HCT116 (cell line): ENCODE measurements at places on chromosomes 7 and 10.

GRCh38 chr7:10767771-10768170 lies 205.9 kb upstream of the PHF14 start:
- no peak overlapping the region for H3K27ac ChIP-seq
- H3K36me3 ChIP-seq, result no peaks in the 10 kb centered on the region
- H3K4me3 ChIP-seq, result no peak overlapping the region
- no peaks in the 10 kb centered on the region for H3K27me3 ChIP-seq
- no peak for DNase-seq
- no peaks in the 10 kb centered on the region for H3K4me1 ChIP-seq

DNA sequence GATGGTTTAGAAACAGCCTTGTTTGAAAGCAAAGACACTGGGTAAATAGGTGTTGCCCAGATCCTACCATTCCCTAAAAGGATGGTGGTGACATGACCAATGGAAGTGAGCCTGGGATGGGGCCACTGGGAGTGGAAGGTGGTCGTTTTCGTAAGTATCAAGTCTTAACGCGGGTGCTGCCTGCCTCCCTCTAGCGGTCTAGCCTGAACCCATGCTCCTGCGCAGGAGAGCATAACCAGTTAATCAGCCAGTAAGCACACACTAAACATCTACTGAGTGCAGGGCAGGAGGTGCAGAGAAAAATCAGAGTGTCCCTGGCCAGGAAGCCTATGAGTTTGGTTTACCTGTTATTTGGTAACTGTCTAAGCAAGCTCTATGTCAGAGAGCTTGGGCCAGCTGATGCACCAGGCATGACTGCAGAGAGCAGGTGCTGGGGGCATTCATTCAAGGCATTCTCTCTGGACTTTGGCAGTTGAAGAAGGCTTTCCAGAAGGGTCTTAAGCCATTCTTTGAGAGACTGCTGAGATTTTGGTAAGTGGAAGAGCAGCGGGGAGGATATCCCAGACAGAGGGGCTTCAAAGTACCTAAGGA lies 930 bp downstream of the GARIN1A start:
- peaks cover 2% of the 10 kb centered on the region; the same call in 1 of the 2 replicates for H3K4me1 ChIP-seq
- no peaks in the 10 kb centered on the region for H3K36me3 ChIP-seq
- H3K27me3 ChIP-seq, result no peaks in the 10 kb centered on the region; the same call in 1 of the 2 replicates
- H3K27ac ChIP-seq, result no peak overlapping the region

GRCh38 chr10:716821-717220 lies 27.4 kb upstream of the DIP2C start:
- no peaks in the 10 kb centered on the region for H3K4me1 ChIP-seq
- no peak for DNase-seq
- H3K4me3 ChIP-seq, result no peak overlapping the region
- H3K36me3 ChIP-seq, result no peaks in the 10 kb centered on the region

DNA sequence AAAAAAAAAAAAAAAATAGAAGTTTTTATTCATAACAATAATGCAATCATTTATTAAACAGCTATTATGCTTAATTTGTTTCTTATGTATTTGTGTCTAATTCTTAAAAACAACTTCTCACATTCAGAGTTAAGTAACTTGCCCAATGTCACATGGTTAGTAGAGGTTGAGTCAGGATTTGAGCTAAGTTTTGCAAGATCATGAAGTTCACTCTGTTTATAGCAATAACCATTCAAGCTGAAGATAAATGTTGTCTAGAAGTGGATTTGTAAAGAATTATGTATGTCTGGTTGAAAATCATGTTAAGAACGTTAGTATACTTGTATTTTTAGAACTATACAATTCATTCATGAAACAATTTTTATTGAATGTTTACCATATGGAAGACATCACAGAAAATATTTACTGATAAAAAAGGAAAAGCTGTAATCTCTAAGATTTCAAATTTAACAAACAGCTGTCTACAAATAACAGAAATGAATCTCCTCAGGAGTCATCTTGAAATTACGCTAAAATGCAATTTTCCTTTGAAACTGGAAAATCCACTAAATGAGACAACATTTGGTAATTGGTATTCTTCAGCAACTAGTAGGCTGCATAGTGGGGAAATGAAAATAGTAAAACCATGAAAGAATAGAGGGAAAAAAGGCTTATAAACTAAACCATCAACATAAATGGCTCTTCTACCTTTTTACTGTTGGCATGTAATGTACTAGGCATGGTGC lies 70.5 kb upstream of the AHR start:
- H3K27me3 ChIP-seq, result no peaks in the 10 kb centered on the region
- H3K36me3 ChIP-seq, result no peaks in the 10 kb centered on the region
- no peak overlapping the region for H3K4me3 ChIP-seq
- no peak overlapping the region for H3K27ac ChIP-seq
- DNase-seq, result no peak
- H3K4me1 ChIP-seq, result no peaks in the 10 kb centered on the region

GRCh38 chr10:133335246-133336117 lies 1.2 kb downstream of the CALY start:
- H3K36me3 ChIP-seq, result no peaks in the 10 kb centered on the region
- H3K27ac ChIP-seq, result no peak overlapping the region
- no peak for DNase-seq
- H3K4me3 ChIP-seq, result no peak overlapping the region
- H3K27me3 ChIP-seq, result no peaks in the 10 kb centered on the region

GRCh38 chr7:135169141-135169963 lies 1.2 kb downstream of the CYREN start:
- peaks cover 18% of the 10 kb centered on the region for H3K4me1 ChIP-seq
- peak overlapping the region; percentile 81 for H3K4me3 ChIP-seq
- H3K36me3 ChIP-seq, result peaks cover 7% of the 10 kb centered on the region; the same call in 1 of the 2 replicates
- peak; percentile 68 for DNase-seq
- H3K27me3 ChIP-seq, result no peaks in the 10 kb centered on the region

DNA sequence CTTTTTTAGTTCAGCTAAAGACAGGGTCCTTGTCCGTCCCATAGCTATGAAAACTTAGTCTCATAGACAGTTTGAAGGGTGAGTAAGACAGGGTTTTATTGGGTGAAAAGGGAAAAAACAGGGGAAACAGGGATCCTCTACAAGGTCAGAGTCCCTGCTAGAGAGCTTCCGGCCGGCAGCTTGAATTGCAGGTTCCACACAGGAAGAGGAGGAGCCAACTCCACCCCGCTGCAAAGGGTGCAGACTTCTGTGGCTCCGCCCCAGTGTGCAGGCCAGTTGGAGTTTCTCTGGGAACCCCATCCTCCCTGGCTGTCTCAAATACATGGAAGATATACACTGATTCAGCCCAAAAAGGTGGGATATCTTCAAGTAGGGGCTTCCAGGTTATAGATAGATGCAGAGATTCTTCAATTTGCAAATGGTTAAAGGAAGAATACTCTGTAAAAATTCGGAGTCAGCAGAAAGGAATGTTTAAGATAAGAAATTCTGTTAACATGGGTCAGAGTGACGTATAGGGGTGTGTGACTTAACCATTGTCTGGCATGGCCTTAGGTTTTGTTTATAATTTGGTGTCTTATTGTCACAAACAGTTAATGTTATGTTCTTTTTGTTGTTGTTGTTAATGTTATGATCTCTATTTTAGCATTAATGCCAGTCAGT lies 34.6 kb upstream of the HECW1 start:
- no peaks in the 10 kb centered on the region for H3K4me1 ChIP-seq
- peak; percentile 59 for DNase-seq
- peak overlapping the region; percentile 37 for H3K4me3 ChIP-seq
- H3K27me3 ChIP-seq, result no peaks in the 10 kb centered on the region

DNA sequence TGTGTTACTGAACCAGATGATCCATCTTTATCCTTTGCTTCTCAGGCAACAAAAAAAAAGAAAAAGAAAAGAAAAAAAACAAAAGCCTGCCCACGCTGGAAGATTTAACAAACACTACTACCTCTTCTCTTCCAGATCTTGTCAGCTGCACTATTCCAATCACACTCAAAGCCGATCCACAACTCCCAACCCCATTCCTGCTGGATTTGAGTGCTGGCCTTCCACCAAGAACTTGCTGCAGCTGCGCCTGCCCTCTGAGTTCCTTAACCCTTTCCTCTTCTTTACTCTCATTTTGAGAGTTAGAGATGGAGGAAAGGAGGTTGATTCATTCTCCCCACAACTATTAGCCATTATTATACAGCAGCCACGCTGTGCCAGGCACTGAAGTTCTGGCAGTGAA lies 16.0 kb upstream of the ITGA8 start:
- H3K27ac ChIP-seq, result no peak overlapping the region
- DNase-seq, result no peak
- no peaks in the 10 kb centered on the region for H3K27me3 ChIP-seq
- H3K36me3 ChIP-seq, result no peaks in the 10 kb centered on the region

DNA sequence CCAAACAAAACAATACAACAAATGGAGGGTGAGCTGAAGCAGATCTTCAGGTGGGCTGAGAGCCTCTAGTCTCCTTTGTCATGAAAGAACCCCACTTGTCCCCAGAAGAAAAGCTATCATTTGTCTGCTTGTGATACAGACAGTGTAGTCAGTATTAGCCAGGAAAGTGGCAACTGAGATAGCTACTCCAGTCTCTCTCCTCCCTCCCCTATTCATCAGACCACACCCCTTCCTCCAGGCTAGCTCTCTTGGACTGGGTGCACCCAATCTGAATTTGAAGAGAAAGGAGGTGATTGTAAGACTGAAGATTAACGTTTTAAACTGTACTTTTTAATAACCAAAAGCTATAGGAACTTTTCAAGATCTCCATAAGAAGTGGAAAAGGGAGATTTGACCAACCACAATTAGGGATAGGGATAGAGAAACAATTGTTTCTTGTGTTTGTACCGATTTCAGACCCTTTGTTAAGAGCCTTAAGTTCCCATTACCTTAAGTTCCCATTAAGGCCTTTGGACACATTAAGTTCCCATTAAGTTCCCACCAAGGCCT lies 14.1 kb downstream of the BMPR1A start:
- H3K4me3 ChIP-seq, result no peak overlapping the region
- peaks cover 2% of the 10 kb centered on the region; the same call in 1 of the 2 replicates for H3K4me1 ChIP-seq
- DNase-seq, result no peak
- H3K27me3 ChIP-seq, result no peaks in the 10 kb centered on the region

DNA sequence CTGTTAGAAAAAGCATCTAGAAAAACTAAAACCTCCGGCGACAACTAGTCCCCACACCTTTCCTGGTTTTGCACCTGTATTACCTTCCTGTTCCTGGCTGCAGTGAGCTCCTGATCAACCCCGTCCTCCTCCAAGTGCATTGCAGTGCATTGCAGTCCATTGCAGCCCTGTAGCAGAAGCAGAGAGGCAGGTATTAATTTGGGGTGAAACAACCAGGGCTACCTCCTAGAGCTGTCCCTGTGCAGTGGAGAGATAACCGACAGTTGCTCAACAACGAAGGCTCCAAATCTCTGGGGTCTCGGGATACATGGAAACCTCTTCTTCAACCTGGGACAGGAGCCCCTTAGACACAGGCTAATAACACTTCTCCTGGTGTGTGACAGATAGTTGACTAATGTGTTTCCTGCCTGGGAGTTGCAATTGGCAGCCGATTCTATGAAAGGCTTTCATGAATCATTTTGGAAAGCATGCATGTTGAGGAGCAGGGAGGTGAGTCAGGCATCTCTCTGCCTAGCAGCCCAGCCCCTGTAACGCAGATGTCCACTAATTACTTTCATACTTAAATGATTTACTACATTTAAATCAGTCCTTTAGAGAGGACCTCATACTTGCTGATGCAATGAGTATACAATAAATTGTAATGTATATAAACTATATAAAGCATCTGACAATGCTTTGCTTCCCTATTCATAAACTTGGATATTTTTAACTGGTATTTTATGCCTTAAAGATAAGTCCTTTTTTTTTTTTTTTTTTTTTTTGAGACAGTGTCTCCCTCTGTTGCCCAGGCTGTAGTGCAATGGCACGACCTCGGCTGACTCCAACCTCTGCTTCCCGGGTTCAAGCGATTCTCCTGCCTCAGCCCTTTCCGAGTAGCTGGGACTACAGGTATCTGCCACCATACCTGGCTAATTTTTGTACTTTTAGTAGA lies 59.0 kb downstream of the PRR15 start:
- H3K4me1 ChIP-seq, result peaks cover 8% of the 10 kb centered on the region; the same call in 1 of the 2 replicates
- no peak overlapping the region for H3K4me3 ChIP-seq
- DNase-seq, result peak; percentile 83
- no peaks in the 10 kb centered on the region for H3K36me3 ChIP-seq

DNA sequence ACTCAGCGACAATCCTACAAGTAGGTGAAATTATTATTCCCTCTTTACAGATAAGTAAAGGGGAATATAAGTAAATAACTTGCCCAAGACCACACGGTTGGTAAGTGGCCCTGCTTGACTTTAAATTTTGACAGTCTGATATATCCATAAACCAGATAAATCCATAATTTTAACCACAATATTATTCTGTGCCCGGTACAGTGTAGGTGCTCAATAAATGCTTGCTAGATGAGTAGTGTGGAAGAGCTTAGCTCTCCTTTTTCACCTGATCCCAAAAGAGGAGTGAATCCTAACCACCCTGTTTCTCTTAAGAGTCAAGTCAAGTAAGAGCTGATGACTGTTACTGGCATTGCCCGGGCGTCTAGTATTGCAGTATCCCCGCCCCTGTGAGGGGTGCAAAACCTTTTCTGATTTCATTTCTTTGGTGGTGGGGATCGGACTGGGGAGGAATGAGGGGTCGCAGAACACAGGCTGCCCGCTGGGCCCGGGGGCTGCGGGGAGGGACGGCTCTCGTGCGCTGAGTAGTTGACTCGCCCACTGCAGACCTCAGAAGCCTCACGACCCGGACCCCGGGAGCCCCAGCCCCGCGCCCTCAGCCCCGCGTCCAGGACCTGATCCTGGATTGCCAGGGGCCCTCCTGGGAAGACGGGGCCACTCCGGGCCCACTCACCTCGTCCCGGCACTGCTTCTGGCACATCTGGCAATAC lies 490 bp downstream of the KIN start:
- no peak for DNase-seq
- peaks cover 5% of the 10 kb centered on the region; the same call in 1 of the 2 replicates for H3K36me3 ChIP-seq
- no peaks in the 10 kb centered on the region for H3K27me3 ChIP-seq
- peak overlapping the region; percentile 75; the same call in 1 of the 2 replicates for H3K27ac ChIP-seq

- H3K27me3 ChIP-seq, result no peaks in the 10 kb centered on the region
- H3K4me1 ChIP-seq, result peaks cover 10% of the 10 kb centered on the region
- no peak for DNase-seq
Observed at GRCh38 chr10:5411941-5412276, 448 bp upstream of the NET1 start.
